ENCODE measurements at places on chromosomes 7 and 10.

GRCh38 chr10:79149662-79150443 is 81.1 kb downstream of the ZMIZ1 start:
- DNase-seq = no peak

DNA sequence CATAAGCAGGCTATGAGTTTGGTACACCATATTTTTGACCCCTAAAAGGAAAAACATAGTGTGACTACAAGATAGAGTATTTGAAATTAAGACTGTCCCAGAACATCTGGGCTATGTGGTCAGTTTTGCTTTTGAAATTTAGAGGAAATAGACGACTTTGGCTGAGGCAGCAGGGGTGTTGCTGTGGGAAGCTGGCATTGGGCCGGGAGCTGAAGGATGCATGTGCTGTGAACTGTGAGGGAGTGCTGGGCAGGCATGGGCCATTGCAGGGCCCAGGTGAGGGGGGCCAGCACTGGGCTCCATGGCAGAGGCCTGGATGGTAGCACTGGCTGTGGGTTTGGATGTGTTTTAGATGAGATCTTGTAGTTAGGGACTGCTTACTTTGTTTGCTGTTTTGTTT is 168.3 kb downstream of the BMPER start:
- DNase-seq = no peak

GRCh38 chr10:90227786-90228185 is 526.4 kb downstream of the KIF20B start:
- DNase-seq = no peak

DNA sequence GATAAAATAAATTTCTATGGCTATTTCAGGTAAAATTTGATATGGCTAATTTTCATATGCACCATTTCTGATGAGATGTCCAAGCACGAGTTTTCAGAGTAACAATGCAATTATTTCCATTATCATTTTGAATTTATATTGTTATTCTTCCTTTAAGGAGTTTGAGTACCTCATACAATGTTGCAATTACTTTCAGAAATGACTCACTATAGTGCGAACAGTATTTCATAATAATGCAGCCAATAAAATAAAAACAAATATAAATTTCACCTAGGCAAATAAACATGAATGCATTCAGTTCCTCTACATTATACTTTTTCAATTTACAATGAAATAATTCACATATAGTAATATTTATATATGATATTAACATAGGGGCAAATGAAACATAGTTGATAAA is 78.8 kb upstream of the LRRN3 start:
- DNase-seq = no peak

DNA sequence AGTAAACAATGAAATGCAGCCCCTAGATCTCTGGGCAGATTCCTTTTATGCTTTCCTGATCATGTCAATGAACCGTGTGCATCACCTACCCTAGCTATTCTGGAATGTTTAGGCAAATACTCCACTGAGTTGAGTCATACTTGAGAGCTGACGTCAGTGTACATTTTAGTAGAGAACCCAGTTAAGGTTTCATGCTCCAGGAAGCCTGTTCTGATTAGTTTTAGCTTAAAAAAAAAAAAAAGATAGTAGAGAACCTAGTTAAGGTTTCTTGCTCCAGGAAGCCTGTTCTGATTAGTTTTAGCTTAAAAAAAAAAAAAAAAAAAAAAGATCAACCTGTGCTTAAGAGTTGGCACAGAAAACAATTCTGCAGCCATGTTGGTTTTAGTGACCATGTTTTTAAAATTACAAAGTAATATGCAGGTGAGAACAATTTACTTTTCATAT is 3.7 kb upstream of the MCU start:
- DNase-seq = no peak

DNA sequence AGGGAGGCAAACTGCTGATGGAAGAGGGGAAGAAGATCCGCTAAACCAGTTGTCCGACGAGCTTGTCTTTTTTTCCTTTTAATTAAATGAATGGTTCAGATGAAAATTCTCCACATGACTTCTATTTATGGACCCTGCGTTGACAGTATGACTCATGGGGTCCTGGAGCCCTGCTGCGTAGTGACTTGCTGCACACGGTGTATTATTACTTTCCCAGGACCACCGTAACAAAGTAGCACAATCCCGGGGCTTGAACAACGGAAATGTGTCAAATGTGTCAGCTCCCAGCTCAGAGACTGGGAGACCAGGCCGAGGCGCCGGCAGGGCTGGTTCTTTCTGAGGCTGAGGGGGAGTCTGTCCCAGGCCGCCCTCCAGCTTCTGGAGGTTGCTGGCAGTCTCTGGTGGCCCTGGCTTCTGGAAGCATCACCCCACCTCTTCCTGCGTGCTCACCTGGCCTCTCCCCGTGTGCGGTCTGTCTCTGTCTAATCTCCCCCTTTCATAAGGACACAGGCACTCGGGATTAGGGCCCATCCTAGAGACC is 33.8 kb upstream of the MNX1 start:
- no peak for DNase-seq

- DNase-seq = no peak
Observed at GRCh38 chr7:65746398-65746669, 126.5 kb upstream of the VKORC1L1 start.

- no peak for DNase-seq
Observed at GRCh38 chr7:16918288-16918895, 36.6 kb upstream of the AGR3 start.

GRCh38 chr10:129643266-129643665 is 176.2 kb downstream of the MGMT start:
- DNase-seq = no peak

DNA sequence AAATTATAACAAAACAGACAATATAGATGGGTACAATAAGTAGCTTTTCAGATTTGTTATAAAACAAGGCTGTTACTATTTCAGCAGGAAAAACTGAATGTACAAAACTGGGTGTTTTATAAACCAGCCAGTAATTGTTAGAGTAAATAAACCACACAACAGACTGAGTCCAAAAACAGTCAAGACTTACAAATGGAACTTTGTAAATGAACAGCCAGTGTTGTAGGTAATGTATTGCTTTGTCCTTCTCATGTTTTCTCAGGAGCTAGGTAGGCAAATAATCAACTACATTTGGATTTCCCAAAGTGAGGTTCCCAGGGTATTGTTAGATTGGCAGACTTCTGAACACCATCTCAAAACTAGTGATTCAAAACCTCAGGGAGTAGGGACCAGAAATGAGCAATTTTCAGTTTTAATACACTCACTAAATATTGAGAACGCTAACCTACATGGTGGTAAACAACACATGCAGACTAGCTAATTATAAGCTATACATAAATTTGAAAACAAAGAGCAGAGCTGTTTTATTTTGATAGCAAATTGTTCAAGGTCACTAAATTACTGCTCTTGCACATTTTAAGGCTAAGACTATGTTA is 36.2 kb downstream of the HERPUD2 start:
- no peak for DNase-seq

- no peak for DNase-seq
Observed at GRCh38 chr7:6648066-6648814, 11.1 kb downstream of the ZNF316 start.

GRCh38 chr10:78260680-78261079 is 227.0 kb downstream of the RPS24 start:
- no peak for DNase-seq

DNA sequence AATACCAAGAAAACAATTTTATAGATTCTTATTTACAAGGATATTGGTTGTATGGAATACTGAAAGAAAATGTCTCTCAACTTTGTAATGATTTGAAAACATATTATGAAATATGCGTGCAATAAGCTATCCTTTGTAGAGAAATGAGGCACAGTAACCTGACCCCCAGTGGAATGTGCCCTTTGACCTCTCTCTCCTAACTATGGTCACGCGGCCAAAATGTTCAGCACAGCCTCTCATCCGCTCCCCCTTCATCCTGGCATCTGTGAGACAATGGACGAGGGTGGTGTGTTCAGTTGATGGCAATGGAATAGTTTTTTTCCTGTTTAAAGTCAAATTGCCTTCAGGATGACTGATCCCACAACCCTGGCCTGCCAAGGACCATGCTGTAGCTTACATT is 13.3 kb downstream of the BEND7 start:
- DNase-seq = no peak

- no peak for DNase-seq
Observed at GRCh38 chr10:48691812-48692528, 7.3 kb downstream of the WDFY4 start.

GRCh38 chr10:55509168-55509567 is 708.1 kb upstream of the PCDH15 start:
- DNase-seq = no peak

GRCh38 chr7:112395893-112396292 is 54.4 kb upstream of the IFRD1 start:
- DNase-seq = no peak

GRCh38 chr10:113274176-113274829 is 278.6 kb upstream of the HABP2 start:
- no peak for DNase-seq

DNA sequence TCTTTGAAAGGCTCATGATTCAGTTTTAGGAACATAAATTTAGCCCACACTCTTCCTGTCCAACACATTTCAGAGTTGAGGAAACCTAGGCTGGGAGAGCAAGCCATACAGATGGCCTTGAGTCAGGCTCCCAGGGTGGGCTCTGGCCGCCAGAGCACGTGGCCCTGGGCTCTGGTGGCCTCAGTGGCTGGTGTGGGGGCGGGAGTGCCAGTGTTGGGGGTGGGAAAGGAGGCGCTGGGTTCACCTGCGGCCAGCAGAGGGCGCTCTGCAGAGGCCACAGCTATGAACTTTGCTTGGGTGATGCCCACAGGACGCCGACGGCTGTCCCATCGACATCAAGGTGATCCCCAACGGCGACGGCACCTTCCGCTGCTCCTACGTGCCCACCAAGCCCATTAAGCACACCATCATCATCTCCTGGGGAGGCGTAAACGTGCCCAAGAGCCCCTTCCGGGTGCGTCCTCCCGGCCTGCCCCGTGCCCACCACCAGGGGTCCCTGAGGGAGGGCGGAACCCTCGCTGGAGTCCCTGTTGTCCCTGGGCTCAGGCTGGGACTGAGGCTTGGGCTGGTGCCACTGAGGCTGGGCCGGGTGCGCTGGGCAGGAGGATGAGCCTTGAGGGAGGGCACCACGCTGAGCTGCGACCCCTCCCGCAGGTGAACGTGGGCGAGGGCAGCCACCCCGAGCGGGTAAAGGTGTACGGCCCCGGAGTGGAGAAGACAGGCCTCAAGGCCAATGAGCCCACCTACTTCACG is 11.9 kb downstream of the FLNC start:
- DNase-seq = peak; percentile 55

GRCh38 chr7:133298080-133298479 is 45.2 kb downstream of the EXOC4 start:
- no peak for DNase-seq

DNA sequence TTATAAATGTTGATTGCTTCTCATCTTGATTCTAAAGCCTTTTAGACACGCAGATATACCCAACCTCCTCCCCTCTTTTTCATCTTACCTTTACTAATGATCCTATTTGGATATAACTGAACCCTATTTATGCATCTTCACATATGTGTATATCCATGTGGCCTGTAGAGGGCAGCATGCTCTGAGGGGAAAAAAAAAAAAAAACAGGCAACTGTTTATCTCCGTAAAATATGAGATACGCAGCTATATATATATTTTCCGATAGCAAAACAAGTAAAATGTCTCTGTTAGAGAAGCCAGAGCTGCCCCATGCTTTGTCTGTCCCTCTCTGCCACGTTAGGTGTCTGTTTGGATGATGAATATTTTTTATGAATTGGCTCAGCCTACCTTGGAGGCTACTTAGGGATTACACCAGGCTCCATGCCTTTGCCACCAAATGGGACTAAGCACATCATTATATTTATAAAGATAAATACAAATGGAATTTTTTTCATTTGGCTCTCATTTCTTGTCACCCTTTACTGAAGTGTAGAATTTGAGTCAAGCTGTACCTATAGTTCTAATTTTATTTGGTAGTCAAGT is 174.8 kb upstream of the FZD1 start:
- no peak for DNase-seq

Data from stimulated activated CD4-positive, alpha-beta T cell treated with anti-CD3 and anti-CD28 coated beads, Interleukin-15, amount 100 ng/mL, for 48 hours (primary cell).